ENCODE measurements at places on chromosomes 5 and 9.

DNA sequence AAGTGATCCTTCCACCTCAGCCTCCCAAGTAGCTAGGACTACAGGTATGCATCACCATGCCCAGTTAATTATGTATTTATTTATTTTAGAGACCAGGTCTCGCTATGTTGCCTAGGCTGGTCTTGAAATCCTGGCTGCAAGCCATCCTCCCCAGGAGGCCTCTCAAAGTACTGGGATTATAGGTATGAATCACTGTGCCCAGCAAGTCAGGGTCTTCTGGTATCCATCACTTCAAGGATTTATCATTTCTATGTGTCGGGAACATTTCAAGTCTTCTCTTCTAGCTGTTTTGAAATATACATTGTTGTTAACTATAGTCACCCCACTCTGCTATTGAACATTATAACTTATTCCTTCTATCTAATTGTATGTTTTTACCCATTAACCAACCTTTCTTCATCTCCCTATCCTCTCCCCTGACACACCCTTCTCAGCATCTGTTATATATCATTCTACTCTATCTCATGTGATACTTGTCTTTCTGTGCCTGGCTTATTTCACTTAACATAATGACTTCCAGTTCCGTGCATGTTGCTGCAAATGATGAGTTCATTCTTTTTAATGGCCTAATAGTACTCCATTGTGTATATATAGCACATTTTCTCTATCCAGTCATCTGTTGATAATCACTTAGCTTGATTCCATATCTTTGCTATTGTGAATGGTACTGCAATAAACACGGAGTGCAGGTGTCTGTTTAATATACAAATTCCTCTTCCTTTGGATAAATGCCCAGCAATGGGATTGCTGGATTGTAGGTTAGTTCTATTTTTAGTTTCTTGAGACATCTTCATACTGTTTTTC is 26.4 kb downstream of the UTP15 start:
- DNase-seq = no peak

DNA sequence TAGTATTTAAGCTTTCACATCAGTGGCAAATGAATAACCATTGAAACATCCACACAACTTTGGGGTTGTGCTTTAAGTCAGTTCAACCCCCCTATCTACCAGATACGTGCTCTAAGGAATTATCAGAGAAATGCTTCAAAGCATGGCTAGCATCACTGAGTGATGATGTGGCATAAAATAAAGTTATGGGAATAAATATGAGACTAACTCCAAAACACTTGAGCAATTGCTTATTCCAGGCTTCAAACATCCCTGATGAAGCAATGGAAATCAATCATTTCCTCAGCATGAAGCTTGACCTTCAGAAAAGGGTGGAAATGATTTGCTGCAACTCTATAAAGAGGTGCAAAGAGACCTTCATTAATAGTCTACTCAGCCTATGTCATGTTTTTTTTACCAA is 292.0 kb upstream of the SMC2 start:
- no peak for DNase-seq

- no peak for DNase-seq
These were observed 21.0 kb upstream of the SMARCA2 start for GRCh38 chr9:1994180-1994579.

- no peak for DNase-seq
These were observed 79.2 kb downstream of the DNAH5 start for GRCh38 chr5:13865312-13865711.

DNA sequence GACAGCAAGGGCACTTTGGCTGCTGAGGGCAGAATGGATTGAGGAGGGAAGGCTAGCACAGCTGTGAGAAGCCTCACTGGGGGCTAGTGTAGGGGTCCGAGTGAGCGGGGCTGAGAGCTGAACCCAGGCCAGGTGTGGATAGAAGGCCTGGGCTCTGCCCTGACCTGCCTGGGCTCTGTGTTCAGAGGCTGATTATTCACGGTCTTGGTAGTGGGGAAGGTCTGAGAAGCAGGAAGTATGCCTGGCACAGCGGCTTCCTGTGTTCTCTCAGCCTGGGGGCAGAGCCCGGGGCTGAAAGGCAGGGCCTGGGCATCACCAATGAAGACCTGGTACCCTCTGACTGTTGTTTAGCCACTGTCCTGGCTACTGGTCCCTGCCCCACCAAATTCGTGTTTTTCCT is 136.4 kb upstream of the TBC1D2 start:
- DNase-seq = no peak

DNA sequence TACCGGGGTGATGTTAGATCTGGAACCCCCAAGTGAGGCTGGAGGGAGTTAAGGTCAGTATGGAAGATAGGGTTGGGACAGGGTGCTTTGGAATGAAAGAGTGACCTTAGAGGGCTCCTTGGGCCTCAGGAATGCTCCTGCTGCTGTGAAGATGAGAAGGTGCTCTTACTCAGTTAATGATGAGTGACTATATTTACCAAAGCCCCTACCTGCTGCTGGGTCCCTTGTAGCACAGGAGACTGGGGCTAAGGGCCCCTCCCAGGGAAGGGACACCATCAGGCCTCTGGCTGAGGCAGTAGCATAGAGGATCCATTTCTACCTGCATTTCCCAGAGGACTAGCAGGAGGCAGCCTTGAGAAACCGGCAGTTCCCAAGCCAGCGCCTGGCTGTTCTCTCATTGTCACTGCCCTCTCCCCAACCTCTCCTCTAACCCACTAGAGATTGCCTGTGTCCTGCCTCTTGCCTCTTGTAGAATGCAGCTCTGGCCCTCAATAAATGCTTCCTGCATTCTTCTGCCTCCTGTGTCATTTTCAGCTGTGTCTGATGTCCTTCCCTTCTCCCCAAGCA is 2.3 kb upstream of the MYOZ3 start:
- no peak for DNase-seq

- no peak for DNase-seq
These were observed 5.1 kb downstream of the POC5 start for GRCh38 chr5:75712091-75712490.

DNA sequence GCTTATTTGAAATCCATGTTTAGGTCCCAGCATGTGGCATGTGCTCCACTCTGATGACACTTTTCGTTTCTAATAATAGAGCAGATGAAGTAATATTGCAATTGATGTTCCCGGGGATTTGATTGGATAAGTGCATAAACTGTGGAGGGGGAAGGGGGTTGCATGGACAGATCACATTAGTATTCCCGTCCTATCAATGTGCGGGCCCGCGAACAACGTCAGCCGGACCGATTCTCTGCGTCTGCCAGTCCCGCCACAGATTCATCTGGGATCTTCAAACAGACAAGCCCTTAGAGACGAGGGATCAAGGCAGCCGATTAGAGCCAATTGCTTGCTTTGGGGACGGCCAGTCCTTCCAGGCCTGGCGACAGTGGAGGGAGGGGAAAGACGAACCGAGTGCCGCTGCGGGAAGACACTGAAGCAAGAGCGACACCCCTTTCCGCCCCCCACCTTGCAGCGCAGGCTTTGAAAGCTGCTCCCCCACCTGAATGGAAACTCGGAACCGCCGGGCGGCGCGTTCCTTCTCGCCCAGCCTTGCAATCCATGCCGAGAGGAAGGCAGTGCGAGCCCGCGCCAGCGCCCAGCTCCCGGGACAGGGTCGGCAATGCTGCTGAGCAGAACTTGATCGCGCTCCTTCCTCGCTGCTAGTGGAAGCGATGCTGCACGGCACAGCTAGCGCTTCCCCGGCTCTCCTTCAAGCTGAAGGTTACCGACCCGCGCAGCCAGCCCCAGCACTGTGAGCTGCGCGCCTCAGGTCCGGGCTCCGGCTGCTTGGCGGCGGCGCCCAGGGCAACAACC is at the start of gene RGS7BP:
Gene RGS7BP (plus strand): TSS at position 247 of the 798 bp plus-strand sequence. CDS start 610 bp downstream, outside the sequence.
- DNase-seq = no peak

Data from cortex of kidney (tissue), 1 donor.